KBM-7 (cell line): ENCODE measurements at places on chromosomes 11 and 22.
A peak's percentile ranks its signal among the peaks of the same experiment; 100 is the strongest.

DNA sequence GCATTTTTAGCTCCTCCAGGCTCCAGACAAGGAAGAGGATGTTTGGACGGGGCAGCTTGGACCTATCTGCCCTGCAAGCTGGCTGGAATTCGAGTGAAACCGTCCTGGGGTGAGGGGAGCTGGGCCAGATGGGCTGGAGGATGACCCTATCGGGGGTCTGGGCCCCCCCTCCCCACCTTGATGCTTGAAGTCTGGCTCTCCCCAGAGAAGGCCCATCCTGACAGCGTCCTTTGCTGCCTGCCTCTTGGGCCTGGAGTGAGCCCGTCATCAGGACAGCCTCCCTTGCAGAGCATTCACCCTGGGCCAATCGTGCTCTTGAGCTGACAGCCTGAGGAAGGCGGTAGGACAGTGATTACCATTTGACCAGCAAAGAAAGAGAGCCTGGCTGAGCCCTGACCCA, 5.3 kb upstream of the PDGFB start:
- DNase-seq, result no peak

- no peak for DNase-seq
Measured at GRCh38 chr11:111795334-111795985, 29.3 kb upstream of the PPP2R1B start.

DNA sequence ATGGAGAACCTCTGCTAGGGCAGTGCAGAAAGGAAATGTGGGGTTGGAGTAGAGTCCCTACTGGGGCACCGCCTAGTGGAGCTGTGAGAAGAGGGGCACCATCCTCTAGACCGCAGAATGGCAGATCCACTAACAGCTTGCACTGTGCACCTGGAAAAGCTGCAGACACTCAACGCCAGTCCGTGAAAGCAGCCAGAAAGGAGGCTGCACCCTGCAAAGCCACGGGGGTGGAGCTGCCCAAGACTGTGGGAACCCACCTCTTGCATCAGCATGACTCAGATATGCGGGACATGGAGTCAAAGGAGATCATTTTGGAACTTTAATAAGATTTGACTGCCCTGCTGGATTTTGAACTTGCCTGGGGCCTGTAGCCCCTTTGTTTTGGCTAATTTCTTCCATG, 8.7 kb downstream of the TSKU start:
- no peak for DNase-seq

DNA sequence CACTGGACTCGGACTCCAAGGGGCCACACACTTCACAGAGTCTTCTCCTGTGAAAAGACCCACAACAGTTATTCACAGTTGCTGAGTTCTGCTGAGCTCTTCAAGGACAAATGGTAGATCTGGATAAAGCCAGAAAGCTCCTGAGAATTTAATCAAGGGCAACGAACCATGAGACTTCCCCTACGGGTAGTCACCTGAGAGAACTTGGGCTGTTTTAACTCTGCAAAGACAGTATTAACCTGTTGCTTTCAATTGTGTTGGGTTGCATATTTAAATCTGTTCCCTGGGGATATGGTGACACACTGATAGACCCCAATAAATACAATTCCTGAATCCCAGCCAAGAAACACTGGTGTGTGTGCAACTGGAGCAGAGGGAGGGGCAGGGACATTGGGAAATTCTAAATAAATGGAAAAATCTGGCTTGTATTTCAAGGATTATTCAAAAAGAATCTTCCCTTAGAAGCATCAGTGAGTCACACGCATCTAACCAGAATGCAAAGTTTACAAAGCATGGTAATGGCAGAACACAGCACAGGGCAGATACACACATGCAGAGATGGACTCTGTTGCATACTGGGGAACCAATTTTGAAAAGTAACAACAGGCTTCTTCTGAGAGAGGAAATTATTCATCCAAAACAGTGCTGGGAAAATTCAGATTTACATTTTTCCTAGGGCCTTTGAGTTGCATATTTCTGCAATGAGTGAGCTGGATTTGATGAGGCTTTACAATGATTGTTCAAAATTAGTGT, 4.0 kb downstream of the KCNJ1 start:
- DNase-seq, result no peak

DNA sequence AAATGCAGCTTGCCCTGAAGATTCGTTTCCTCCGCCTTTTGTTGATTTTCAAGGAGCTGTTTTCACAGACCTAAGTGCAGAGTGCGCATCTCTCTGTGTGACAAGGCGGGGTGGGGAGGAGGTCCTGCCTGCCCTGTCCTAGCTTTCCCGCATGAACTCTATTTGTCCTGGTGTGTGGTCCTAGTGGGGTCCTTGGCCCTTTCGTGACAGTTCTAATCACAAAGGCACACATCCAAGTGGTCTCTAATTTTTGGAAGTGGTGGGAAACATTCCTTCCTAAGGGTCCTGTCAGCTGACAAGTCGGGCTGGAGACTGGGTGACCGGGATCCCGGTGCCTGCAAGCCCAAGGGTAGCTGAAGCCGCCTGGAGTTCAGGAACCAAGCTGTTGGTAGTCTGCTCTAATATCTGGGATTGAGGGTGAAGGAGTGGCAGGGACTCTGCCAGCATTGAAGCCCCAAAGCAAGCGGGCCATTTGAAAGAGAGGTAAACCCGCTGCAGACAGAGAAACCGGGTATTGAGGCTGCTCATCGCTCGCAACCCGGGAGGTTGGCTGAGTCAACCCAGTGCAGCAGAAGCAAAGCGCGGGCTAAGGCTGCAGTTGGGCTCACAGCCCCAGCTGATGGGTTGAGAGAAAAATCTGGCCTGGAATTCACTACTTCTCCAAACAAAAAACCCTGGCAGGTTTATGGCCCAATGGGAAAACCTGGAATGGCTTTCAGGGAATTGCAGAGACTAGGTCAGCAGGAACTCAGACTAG, 28.1 kb upstream of the FBXO3 start:
- peak; percentile 59 for DNase-seq

DNA sequence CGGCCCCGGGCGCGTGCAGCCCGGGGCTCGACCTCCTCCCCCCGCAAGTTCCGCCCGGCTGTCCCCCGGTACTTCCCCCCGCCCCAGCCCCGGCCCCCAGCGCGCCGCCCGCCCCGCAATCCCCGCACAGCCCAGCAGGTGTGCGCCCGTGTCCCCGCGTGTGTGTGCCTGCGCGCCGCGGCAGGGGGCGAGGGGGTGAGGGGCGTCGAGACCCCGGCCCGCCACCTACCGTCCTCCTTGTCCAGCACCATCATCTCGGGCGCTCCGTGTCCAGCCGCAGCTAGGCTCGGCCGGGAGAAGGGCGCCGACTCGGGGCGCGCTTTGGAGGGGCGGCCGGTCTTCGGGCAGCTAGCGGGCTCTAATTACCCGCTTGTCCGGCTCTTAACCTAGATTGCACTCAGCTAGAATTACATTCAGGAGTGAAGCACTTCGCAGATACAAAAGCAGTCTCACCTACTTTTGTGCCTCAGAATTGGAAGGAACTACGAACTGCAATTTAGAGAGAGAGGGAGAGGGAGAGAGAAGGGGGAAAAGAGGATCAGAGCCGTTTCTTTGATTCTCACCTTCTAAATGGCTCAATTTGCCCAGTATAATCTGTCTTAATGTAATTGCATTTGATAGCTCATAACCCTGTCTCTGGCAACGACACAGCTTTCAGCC, 439 bp downstream of the LMO1 start:
- no peak for DNase-seq

DNA sequence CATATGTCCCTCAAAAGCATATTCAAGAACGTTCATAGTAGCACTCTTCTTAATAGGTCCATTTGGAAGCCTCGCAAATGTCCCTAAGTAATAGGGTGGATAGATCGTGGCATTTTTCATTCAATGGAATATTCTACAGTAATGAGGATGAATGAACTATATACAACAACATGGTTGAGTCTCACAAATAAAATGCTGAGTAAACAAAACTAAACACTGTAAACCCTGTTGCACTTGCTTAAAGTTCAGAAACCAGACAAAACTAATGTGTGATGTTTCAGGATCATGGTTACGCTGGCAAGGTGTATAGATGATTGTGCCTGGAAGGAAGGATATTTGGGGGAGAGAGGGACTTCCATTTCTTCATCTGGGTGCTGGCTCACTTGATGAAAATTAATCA, 90.4 kb upstream of the RASSF10 start:
- DNase-seq, result no peak

DNA sequence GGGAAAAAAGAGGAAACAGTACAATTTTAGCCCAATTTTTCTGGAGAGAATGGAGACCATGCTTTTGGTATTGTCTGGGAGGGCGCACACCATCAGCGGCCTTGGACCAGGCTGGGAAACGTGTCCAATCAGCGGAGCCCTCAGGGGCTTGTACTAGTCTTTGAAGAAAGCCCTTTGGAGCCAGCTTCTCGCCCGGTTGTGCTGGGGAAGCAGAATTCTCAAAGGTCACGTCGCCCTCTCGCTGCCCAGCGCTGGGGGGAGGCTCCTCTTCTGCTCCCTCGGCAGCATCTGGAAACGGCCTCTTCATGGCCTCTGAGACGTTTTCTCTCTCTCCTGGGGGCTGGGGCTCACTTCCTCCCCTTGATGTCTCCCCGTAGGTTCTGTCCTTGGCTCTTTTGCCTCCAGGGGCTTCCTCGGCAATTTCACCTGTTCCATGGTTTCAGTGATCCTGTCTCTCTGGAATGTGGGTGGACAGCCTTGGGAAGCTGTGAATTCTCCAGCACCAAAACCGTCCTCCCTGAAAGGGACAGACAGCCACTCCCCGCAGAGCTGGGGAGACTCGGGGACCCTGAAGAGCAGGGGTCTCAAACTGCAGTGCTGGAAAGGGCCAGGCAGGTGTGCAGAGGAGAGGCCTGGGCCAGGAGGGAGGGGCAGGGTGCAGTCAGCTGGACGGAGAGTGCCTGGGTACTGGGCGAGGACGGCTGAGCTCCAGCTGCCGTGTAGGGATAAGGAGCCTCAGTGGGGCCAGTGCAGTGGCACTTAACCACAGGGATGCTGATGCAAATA, 80.2 kb downstream of the RPS6KA4 start:
- no peak for DNase-seq

DNA sequence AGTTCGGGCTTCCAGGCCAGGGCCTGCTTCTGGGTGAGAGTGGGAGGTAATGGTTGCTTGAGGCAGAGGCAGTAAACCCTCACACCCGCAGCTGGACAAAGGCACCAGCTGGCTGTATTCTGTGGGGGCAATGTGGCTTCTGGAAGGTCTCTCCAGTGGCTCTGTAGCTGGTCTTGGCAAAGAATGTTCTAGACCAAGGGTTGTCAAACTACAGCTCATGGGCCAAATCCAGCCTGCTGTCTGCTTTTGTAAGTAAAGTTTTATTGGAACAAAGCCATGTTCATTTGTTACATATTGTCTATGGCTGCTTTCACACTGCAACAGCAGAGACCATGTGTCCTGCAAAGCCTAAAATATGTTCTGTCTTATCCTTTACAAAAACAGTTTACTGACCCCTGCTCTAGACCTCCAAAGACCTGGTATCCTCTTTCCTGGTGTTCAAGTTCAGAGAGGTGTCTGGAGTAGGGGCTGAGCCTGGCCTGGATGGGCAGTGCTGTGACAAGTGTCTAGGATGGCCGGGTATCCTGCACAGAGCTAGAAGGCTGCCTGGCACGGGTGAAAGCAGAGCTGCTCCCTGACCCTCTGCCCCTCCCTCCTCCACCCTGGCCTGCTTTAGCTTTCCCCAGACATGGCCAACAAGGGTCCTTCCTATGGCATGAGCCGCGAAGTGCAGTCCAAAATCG, 3.4 kb downstream of the TAGLN start:
- DNase-seq, result no peak

DNA sequence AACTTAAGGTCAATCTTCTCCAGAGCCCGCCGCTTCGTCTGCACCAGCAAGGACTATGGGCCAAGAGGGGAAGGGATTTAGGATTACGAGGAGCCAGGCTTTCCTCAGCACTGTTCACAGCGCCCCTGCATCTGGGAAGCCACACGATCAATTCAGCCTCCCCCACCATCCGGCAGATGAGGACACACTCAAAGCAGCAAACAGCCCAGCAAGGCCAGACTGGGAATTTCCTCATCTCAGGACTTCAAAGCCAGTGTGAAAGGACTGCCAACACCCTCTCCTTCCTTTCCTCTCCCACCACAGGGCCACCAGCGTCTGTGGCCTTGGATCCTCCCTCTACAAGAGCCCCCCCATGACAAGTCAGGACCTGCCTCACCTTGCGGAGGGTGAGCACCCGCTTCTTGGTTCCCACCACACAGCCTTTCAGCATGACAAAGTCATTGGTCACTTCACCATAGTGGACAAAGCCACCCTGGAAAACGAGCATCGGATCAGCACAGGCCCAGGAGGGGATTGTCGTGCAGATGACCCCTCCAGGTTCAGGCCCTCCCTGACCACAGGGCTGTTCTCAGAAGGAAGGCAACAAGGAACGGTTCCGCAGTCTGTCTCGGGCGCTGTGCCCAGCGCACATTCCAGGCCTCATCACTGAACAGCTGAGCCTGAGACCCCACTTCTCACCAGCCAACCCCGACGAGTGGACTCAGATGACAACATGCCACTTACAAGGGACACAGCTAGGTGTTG, 6.0 kb downstream of the RPL3 start:
- no peak for DNase-seq

DNA sequence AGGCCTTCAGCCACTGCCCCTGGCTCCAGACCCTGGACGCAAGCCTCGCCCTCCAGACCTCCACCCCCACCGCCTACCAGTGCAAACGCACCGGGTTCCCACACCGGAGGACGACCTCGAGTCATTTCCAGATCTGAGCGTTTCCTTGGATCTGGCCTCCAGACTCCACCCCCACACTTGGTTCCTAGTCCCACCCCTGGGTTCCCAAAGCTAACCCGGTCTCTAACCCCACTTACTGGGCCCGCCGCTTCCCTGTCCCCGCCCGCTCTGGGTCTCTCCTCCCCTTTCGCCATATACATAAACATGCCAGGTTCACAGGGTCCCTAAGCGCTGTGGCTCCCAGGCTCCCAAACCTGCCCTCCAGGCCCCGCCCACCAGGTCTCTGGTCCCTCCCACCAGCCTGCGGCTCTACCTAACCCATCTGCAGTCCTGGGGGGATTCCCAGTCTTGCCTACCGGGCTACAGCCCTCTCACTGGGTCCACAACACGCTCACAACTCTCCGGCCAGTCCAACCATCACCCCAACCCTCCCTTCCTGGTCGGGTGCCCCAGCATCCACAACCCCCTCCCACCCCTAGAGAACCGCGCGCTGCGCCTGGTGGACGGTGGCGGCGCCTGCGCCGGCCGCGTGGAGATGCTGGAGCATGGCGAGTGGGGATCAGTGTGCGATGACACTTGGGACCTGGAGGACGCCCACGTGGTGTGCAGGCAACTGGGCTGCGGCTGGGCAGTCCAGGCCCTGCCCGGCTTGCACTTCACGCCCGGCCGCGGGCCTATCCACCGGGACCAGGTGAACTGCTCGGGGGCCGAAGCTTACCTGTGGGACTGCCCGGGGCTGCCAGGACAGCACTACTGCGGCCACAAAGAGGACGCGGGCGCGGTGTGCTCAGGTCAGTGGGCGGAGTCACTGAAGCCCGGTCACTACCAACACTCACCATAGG, 36.7 kb downstream of the CD6 start:
- DNase-seq, result no peak
